ENCODE measurements at places on chromosomes 2 and 18. TPM values are rescaled to one million over a fixed set of nuclear protein-coding genes. Genes with fewer than 3 reads are reported as not detected.

The CFC1 gene
- not detected for total RNA-seq

The HRH4 gene
- total RNA-seq, result not detected

The CRYBA2 gene
- not detected for total RNA-seq

The KATNAL2 gene
- 3.0 TPM for total RNA-seq

The SERPINB7 gene
- not detected for total RNA-seq

The KCNJ13 gene
- total RNA-seq, result not detected

DNA sequence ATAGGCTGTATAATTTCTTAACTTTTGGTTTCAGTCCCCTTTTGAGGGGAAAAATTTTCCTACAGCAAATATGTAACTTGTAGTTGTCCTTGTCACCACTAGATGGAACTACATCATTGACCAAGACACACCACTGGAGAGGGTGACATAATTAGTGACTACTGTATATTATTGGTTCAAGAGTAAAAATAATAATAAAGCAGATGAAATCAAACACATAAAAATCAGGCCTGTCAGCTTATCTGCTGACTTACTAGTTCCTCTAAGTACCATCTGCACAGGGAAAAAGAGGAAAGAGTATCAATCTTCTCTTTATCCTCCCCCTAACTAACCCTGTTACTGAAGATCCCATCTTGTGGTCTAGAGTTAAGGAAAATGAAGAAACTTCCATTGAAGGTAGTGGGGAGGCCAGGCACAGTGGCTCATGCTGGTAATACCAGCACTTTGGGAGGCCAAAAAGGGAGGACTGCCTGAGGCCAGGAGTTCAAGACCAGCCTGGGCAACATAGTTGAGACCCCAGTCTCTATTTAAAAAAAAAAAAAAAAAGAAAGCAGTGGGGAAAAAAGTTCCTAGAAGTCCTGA is 29.6 kb upstream of the ENOSF1 start:
- no peak for DNase-seq

DNA sequence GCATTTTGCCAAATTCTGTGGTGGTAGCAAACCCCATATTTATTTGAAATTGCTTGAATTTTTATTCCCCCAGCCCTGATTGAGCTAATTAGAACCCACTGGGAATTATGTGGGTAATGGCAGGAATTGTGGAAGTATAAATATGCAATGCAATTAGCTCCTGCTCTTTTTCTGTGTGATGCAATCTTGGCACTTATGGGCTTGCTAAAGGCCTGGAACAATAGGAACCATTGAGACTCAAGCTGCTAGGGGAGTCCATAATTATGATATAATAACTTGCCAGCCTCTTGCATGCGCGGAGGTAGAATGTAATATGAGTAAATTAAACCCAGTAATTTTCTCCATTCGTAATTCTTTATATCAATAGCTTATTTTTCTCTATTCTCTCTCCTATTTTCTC is 267.6 kb upstream of the THSD7B start:
- DNase-seq, result no peak

GRCh38 chr18:13797157-13797611 is 26.8 kb upstream of the MC5R start:
- DNase-seq, result no peak

GRCh38 chr2:220178991-220179695 is 551.7 kb downstream of the SLC4A3 start:
- DNase-seq, result no peak

- DNase-seq, result no peak
These were observed 225.4 kb upstream of the ID2 start for GRCh38 chr2:8456151-8457091.

GRCh38 chr2:8546612-8547283 is 135.1 kb upstream of the ID2 start:
- DNase-seq, result no peak

DNA sequence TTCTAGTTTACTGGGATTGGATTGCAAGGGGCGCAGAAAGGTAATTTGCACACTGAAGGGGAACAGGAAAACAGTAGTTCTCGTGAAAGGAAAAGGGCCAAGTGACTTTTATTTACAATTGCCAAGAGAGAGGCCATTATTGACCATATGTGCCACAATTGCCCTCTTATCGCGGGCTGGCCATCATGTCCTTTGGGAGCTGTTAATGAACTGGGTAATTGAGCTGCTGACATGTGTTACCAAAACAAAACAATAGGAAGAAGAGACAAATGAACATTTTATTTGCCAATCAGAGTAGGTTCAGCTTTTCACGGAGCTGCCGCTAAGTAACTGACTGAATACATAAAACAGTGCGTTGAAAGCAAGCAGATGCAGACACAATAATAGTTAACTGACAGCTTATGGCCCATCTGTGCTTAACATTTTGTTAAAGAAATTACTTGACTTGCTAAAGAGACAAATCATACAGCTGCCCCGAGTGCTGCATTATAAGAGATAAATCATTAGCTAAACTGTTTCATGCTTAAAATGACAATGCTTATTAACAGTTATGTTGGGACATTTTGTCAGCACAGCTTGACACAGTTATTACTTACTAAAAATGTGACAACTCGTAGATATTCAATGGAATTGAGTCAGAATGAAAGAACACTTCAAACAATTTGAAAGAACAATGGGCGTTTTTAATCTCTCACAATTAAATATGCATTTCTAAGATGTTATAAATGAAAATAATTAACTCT is 57.5 kb downstream of the PAX3 start:
- no peak for DNase-seq

DNA sequence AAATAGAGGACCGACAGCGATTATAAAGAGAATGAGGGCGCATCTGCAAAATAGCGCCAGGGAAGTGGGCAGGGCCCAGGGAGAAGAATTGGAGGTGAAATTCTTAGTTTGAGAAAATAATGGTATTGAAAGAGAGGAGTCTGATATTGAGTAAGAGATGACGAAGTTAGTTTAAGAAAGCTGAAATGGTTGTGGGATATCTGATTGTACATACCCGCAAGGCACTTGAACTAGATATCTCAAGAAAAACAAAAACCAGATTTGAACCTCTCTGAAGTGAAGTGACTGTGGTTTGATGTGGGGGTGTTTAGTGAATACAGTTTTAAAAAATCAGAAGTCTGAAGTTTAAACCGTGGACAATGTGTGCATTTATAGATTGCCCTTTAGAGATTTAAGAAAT is 38.9 kb downstream of the ZNF532 start:
- DNase-seq, result no peak

All from Right ventricle myocardium superior (tissue), 1 donor.